ENCODE measurements at places on chromosomes 7 and 10.
A peak's percentile ranks its signal among the peaks of the same experiment; 100 is the strongest.

DNA sequence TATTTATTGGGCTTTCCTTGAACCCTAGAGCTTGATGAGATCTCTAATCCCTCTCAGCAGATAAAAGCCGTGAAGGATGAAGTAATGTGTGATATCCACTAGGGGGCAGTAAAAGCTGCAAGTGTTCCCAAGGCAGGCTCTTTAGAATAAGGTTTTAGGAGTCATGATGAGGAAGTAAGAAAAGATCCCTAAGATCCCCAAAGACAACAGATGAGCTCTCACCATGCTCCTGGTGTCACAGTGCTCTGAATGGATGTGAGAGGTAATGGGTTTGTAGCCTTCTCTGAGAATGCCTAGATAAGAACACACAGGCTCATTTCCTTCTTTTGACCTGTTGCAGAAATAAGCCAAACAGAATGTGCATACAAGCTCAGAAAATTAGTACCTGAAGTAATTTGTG lies 70.4 kb upstream of the ITPRID1 start:
- DNase-seq, result peak; percentile 65

GRCh38 chr7:90708841-90709317 lies 112.8 kb downstream of the CDK14 start:
- DNase-seq, result no peak

DNA sequence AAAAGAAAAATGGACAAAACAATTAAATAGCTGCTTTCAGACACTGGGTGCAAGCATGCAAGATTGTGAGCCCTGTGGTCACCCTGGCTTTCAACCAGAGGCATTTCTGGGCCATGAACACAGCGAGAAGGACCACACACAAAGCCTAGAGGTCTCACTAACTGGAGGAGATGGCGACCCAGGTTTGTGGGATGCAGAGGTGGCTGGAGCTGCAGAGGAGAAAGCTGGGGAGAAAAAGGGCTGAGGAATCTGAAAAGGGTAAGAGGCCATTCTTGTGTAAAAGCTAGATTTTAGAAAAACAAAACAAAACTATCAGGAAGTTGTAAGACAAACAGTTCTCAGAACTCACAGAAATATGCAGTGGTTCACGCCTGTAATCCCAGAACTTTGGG lies 30.1 kb upstream of the PTPRN2 start:
- no peak for DNase-seq

GRCh38 chr7:2953588-2954407 lies 89.9 kb downstream of the CARD11 start:
- DNase-seq, result no peak

GRCh38 chr7:47333959-47334358 lies 248.0 kb downstream of the TNS3 start:
- no peak for DNase-seq

- peak; percentile 34 for DNase-seq
These were observed 789 bp downstream of the TCF7L2 start for GRCh38 chr10:112950714-112951358.

DNA sequence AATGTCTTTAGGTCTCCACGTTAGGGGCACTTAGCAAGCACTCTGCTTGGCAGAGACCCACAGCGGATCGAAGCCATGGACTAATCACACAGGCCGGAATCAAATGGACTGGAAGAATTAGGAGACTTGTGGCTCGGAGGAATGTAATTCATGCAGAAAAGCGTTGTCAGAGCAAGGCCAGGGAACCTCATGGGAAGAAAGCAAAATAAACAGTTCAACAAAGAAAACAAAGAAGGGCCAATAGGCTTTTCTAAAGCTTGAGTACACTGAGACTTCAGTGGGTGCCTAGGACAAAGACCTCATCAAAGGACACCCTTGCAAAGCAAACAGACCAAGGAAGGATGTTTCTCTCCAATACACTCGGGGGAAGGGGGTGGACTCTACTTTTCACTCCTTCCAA lies 171.1 kb downstream of the GLI3 start:
- DNase-seq, result no peak

DNA sequence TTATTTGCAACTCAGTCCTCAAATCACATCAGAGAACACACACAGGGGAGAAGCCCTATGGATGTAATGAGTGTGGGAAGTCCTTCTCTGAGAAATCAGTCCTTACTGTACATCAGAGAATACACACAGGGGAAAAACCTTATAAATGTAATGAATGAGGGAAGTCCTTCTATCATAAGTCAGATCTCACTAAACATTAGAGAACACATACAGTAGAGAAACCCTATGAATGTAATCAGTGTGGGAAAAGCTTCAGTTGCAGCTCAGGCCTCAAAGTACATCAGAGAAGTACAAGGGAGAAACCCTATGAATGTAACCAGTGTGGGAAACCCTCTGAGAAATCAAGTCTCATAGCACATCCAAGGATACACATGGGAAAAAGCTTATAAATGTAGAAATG lies 39.0 kb upstream of the ZNF248 start:
- DNase-seq, result no peak

GRCh38 chr7:47669178-47669891 lies 87.4 kb upstream of the TNS3 start:
- DNase-seq, result peak; percentile 92

GRCh38 chr10:3785851-3786271 lies 852 bp upstream of the KLF6 start:
- peak; percentile 33 for DNase-seq

GRCh38 chr7:96982586-96982985 lies 22.8 kb upstream of the DLX6 start:
- no peak for DNase-seq

- DNase-seq, result no peak
These were observed 191.2 kb downstream of the PLXDC2 start for GRCh38 chr10:20007426-20007825.

DNA sequence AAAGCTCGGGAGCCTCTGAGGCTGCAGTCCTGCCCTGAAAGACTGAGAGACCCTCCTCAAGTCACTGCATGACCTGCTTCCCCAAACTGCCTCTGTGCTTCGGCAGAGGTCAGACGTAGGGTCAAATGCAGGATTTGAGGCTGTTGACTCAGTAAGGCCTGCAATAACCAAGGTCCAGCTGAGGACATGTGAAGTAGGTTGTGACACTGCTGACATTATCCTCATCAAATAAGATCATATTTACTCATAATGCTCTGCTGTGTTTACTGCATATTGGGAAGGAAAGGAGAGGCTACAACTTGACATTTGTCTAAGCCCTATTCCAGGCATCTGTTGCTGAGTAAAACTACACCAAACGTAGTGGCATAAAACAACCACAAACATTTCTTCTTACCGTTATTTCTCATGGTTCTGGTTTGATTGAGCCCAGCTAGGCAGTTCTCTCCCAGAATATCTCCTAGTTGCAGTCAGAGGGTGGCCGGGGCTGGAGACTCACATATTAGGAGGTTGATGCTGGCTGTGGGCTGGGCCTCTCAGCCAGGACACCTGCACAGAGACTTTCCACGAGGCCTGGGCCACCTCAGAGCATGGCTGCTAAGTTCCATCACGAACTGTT lies 122.1 kb upstream of the STK17A start:
- no peak for DNase-seq

- peak; percentile 30 for DNase-seq
These were observed 1040.2 kb upstream of the SORCS1 start for GRCh38 chr10:108204528-108205305.

GRCh38 chr10:118944959-118945633 lies 84.4 kb upstream of the NANOS1 start:
- DNase-seq, result no peak

- no peak for DNase-seq
These were observed 85.9 kb downstream of the MDFIC start for GRCh38 chr7:115007751-115008150.

GRCh38 chr7:1368184-1368681 lies 91.0 kb downstream of the MICALL2 start:
- no peak for DNase-seq

GRCh38 chr7:100093925-100094486 lies 5.2 kb downstream of the COPS6 start:
- DNase-seq, result no peak

- peak; percentile 98 for DNase-seq
These were observed 35.2 kb downstream of the SGCE start for GRCh38 chr7:94620703-94621118.

- DNase-seq, result no peak
These were observed 116.3 kb downstream of the CYP26A1 start for GRCh38 chr10:93189944-93190343.

DNA sequence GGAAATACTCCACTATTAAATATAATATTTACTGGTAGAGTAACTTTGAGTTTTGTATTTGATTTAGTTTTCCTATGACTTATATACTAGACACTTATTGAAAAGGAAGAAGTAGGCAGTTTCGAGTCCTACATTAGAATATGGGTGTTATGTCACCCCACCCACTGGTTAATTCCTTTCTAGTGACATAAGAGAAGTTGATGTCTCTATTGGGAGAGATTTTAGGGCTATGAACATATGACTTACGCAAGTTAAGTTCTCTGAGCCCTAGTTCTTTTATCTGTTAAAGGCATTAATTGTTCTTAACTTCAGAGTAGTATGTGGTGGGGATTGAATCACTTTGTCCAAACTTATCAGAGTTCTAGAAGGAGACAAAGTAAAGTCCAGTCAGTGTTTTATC lies 30.5 kb downstream of the CPED1 start:
- DNase-seq, result no peak

DNA sequence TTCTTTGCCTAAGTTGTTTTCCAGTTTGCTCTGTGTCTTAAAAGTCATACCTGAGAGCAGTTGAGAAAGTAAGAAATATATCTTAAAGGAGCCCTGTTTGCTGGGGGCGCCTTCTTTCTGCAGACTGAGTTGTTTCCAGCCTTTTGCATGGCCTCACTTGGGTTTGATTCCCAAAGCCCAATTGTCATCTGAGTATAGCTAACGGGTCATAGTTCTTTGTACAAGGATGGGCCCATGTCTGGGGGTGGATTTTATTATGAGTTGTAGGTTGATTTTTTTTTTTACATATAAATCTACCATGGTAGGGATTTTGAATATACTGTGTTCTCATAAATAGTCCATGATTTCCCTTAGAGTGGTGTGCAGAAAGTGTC lies 318.7 kb upstream of the LRGUK start:
- no peak for DNase-seq

DNA sequence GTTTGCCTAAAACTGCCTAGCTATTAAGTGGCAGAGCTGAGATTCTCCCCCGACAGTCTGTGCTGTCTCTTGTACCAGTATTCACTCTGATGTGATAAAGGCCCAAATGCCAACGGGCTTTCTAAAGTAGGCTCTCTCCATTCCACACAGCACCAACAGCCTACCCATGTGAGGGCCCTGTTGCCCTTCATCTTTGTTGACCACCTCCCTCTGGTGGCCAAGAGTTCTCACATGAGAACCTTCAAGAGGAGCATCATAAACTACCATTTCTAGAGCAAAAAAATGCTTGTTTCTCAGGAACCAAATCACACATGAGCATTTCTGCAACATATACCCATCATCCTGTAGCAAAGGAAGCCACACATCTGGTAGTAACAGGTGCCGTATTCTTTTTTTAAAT lies 185.8 kb downstream of the GRM8 start:
- DNase-seq, result no peak

- DNase-seq, result no peak
These were observed 414.9 kb downstream of the GLRX3 start for GRCh38 chr10:130550952-130551674.

- DNase-seq, result no peak
These were observed 43.4 kb downstream of the GLRX3 start for GRCh38 chr10:130179640-130180039.

DNA sequence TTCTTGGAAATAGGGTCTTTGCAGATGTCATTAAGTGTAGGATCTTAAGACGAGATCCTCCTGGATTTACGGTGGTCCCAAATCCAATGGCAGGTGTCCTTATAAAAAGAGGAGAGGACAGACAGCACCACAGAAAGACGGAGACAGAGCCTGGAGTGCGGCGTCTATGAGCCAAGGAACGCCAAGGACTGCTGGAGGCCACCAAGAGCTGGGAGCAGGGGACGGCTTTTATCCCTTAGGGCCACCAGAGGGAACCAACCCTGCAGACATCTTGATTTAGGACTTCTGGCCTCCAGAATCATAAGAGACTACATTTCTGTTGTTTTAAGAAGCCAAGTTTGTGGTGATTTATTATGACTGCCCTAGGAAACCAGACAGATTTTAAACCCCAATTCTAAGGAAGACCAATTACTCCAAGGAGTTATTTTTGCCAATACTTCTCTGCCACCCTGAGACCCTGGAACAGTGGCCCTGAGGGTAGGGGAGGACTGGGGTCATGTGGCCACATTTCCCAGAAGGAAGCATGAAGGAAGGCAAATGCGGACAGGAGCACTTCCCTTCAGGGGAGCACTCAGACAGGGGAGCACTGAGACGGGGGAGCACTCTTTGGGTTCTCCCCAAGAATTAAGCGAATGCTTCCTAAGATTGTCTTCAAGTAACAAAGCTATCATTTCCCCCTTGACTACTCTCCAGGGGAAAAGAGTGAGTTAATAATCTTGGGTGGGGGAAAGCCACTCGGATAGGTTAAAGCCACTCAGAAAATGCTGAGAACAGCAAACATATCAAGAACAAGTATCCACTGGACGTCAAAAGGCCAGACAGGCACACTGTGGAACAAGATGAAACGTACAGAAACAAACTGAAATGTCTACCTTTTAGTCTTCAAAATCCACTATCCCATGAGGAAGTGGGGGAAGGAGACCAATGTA lies 67.5 kb downstream of the CHST15 start:
- DNase-seq, result no peak

DNA sequence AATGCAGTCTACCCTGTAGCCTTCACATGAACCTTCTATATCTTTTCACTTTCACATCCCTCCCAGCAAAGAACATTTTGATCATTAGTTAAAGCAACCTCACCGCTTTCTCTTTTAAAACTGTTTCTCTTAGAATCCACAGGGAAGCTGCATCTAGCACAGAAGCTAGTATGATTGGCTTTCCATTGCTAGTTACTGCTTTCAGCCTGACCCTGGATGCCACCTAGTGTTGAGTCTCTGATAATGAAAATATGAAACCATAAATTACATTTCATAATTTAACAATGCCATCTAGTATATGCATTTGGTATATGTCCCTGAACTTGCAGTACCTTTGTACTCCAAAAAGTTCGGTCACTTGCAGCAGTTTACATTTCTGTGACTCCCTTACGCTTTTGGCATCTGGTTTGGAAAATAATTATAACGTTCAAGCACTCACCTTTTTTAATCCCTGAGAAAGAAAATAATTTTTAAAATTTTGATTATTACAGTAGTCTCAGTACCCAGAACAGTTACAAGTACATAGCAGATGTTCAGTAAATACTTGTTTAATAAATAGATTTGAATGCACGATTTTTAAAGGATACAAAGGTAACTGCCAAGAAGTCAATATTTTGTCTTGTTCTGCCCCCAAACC lies 22.7 kb downstream of the CISD1 start:
- DNase-seq, result peak; percentile 60

Measured in RCC 7860 (cell line).